RCC 7860 (cell line): ENCODE measurements at places on chromosomes 1 and 21.

- no peak for DNase-seq
Measured at GRCh38 chr1:228781161-228781808, 46.0 kb downstream of the RHOU start.

GRCh38 chr1:42691157-42691498 lies 8.9 kb downstream of the YBX1 start:
- no peak for DNase-seq

GRCh38 chr1:168799927-168800605 lies 71.1 kb upstream of the DPT start:
- peak; percentile 77 for DNase-seq

DNA sequence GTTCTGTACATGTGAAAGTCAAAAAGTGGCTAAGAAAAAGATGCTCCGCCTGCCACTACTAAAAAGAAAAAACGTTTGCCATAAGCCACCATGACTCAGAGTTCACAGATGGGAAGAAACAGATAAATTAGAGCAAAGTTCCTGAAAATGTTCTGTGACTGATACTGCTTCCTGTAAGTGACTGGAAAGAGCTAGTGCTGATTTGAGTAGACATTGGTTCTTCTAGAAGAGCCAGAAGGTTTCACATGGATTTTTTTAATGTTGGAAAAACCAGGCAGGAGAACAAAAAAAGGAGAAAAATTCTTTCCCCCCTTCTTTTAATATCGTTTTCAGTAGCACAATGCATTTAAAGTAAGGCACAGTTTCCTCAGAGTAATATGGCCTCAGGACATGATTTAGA lies 221.4 kb downstream of the HLX start:
- peak; percentile 89 for DNase-seq

GRCh38 chr21:28256837-28257236 lies 735.8 kb downstream of the LTN1 start:
- no peak for DNase-seq

- DNase-seq: no peak
Measured at GRCh38 chr1:7278045-7278444, 492.8 kb downstream of the CAMTA1 start.

- DNase-seq: no peak
Measured at GRCh38 chr1:151862604-151863003, 9.1 kb upstream of the THEM5 start.

DNA sequence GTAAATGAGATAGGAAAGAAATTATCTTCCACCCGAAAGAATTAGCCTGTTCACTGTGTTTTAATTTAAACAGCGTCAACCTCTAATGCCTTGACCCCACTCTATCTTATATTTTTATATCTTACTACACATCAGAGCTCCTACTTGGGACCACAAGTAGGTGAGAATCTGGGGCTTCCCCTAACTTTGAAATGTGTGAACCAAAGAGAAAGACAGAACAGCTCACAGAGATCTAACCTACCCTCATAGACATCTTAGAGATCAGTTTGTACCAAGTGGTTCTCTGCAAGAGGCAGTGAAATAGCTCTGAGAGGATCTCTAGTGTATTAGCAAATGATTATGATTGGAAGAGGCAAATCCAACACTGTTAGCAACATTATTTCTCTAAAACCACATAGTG lies 31.0 kb upstream of the IFI16 start:
- DNase-seq: no peak

DNA sequence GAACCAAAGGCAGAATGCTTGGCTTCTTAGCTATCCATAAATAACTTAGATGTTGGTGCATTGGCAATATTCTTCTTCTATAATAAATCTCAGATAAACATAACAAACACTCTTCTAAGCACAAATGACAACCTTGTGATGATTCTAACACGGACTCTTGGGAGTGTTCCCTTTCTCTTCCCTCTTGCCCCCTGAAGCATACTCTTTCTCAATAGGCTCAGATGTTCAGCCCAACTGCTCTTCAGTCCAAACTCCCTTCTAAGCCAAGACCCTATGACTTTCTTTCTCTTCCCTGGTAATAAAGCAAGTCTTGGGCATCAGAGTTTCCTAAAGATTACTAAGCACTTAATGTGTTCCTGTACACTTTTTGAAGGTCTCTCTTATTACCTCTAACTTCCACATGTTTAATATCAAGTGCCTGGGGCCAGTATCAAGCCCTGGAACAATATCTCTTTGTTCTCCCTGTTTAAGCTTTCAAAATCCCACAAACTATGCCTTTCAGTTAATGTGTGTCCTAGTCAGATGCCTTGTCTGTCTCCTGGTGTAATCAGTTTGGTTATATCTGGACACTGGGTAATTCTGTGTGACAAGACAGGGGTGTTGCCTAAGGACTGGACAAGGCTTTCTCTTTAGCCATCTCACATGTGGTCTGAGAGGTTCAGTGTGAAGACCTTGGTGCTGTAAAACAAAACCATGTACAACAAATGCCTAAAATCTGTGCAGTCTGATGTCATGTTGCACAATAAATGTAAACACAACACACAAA lies 92.9 kb upstream of the IVNS1ABP start:
- no peak for DNase-seq

DNA sequence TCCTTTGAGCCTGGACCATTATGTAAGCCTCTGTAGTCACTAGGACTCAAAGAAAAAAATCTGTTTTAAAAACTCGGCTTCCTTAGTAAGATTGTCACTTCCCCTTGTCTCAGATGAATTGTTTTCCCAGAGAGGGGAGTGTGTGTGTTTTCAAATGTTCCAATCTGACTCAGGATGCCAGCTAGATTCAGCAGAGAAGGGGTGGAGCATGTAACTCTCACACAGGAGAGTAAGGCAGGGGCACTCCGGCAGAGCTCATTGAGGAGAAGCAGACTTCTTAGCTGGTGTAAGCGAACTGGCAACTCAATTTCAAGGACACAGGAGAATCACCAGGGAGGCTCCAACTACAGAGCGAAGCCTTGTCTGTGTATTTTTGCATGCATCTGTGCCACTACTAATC lies 623.2 kb downstream of the LMO4 start:
- DNase-seq: peak; percentile 41

DNA sequence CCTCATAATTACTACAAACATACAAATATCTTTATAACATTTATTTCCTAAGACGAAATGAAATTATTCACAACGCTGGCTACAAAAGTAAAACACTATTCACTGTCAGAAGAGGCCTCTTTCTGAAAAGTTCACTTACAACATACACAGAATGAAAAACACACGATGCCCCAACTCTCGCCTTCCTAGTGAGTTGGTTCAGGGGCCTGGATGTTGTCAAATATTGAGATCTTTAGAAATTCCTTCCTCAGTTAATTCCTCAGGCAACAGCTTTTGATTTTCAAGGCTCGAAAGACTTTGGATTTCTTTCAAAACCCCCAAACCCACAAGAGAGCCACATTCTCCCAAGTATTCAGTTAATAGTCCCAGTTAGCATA lies 14.2 kb upstream of the KCNE1 start:
- peak; percentile 11 for DNase-seq
